ENCODE measurements at places on chromosomes 1 and 21.

DNA sequence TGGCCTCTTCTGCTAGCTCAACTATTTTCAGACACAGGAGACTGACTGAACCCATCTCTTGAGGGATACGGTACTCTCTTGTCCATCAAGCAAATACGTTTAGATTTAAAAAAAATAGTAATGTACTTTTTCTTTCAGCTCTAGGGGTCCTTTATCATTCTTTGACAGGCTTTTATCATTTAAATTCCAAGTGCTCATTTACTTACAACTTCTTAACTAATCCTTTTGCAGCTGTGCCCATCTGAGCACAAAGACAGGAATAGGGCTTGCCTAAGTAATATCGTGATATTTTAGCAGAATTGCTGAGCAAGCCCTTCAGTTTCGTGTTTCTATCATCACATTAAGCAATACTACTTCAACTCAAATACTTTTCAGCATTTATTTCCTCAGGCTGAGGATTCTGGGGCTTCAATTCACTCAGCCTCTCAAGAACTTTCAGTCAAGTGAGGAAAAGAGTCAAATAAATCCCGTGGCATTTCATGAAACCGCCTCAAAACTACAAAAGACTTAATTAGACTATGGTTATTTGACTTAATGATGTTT is 317.6 kb downstream of the BACH1 start:
- no peak for DNase-seq

DNA sequence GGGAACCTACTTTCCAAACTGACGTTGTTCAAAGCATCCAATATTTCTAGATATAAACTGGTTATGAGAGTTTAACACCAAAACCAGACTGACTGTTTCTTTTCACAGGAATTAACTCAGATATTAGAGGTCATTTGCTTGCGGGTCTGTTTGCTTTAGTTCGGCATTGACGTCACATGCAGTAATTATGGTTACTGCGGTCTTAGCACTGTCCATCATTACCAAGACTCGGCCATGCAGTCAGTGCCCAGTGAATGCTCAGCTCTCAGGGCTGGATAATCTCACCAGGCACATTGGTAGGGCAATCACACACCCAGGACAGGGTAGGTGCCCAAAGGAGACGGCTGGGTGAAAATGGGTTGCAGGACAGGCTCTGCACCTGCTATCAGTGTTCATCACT is 9.9 kb upstream of the F3 start:
- no peak for DNase-seq

DNA sequence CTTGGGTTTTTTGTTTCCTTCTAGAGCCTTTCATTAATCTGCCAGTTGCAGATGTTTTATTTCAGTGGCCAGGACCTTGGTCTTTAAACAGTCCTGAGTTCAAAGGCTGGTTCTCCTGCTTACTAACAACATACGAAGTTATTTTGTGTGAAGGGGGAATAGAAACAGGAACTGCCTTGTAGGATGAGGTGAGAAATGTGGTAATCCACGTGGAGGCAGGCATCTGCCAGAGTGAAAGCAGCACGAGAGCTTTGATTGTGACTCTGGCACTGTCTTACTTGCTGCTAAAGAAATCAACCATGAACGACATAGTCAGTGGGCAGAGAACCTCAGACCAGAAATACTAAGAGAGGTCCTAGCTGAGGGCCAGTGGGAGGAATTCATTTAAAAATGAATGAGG is 30.4 kb downstream of the TMEM63A start:
- DNase-seq: no peak

GRCh38 chr21:27346041-27346448 is 379.2 kb upstream of the ADAMTS5 start:
- DNase-seq: no peak

DNA sequence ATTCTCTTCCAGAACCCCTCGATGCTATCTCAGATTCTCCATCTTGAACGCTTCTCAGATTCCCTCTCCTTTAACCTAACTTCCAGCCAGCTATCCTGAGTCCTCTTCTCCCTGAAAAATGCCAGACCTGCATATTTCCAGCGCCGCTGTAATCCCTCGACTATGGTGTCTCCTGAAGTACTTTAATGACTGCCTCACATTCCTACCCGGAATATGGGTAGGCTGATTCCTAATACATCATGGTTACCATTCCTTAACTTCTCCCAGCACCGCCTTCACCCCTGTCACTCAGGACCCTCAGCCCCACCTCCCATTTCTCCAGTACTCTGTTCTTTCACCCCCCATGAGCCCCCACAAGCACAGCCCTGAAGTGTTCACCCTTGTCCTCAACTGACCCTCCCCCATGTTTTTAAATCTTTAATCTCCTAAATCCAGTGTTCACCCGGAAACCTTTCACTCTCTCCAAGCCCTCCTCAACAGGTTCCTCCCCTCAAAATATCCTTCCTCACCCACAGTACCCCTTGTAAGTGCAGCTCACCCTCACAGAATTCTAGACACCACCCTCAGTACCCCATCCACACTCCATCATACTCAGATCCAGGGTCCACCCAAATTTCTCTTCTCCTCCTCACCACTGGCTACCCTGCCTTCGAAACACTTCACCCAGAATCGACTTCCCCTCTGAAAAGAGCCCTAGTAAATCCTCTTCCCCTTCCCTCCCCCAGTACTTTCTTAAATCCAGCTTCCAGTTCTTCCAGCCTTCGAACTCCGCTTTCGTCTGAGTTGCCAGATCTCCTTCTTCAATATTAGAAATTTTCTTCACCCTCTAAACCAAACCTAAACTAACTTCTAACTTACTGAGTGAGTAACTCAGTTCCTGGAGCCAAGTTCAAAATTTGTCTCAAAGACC is 922 bp downstream of the CPT2 start:
- no peak for DNase-seq

DNA sequence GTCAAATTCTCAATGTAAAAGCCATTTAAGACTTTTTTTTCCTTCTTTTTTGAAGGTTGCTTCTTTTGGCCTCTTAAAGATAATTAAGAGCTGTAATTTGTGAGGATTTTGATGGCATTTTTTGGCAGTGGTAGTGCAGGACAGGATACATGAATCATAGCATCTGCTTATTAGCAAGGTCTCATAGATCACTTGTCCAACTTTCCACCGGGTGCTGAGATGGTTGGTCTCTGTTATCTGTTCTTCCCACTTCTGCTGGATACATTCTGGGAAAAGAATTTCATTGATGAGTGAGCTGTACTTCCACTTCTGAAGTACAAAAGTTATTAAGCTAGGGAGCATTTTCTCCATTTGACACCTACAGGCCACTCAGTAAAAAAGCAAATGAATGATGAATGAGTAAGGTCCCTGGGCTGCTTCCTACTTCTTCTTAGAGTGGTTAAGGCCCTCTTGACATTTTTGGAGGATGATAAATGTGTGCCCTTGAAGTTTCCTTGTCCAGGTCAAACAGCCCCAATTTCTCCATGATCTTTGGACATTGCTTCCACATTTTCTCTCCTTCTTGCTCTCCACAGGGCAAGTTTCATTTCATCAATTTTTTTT is 100.6 kb downstream of the ROR1 start:
- no peak for DNase-seq

Measured in stimulated activated CD4-positive, alpha-beta T cell treated with anti-CD3 and anti-CD28 coated beads, Interleukin-4, amount 100 ng/mL, for 1 hour (primary cell).